ENCODE measurements at places on chromosomes 5 and 9. TPM values are rescaled to one million over a fixed set of nuclear protein-coding genes. Genes with fewer than 3 reads are reported as not detected.

- no peak for DNase-seq
These were observed 63.5 kb downstream of the ENC1 start for GRCh38 chr5:74576941-74577456.

DNA sequence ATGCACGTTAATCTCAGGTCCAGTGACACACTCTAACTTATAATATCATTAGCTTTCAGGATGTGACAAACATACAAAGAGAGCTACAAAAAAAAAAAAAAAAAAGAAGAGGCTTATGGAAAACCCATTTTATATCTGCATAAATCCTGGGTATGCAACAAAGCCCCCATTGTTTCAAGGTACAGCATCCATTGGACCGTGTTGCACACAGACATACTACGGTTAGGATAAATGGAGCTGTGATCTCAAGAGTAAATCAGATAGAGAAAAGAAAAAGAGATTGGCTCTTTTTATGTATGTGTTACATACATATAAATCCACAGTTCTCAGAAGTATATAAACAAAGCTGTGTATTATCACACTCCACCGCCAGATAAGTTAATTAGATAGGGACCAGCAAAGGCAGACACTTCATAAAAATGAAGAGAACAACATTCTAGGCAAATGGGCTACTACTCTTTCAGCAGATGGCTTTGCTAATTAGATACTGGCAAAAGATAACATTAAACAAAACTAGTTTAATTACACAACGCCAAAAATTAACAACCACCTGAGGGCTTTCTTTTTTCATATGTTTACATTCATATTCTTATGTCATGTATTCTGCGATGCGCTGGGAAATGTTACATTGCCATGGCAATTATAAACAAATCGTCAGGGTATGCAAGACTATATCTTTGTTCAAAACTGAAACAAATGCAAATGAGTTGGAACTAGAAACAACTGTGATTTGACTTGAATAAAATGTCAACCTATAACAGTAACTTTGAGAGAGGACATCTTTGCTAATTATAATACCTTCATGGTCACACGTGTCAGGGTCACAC is 304.2 kb downstream of the SEMA5A start:
- DNase-seq: no peak

The NCS1 gene
- 14.3 TPM for total RNA-seq

The SYNPO gene
- 829 TPM for total RNA-seq
